Activated CD8-positive, alpha-beta memory T cell treated with anti-CD3 and anti-CD28 coated beads, Interleukin-2, amount 50 U/mL, for 48 hours (primary cell): ENCODE measurements at places on chromosomes 2 and 18.

DNA sequence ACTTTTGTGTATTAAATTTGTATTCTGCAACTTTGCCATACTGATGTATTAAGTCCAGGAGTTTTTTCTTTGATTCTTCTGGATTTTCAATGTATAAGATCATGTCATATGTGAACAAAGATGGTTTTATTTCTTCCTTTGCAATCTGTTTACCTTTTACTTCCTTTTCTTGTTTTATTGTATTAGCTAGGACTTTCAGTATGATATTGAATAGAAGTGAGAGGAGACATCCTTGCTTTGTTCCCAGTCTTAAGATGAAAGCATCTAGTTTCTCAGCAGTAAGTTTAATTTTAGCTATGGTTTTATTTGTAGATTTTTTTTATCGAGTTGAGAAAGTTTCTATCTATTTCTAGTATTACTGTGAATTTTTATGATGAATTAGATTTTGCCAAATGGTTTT, 25.5 kb downstream of the VRK2 start:
- no peak for DNase-seq

DNA sequence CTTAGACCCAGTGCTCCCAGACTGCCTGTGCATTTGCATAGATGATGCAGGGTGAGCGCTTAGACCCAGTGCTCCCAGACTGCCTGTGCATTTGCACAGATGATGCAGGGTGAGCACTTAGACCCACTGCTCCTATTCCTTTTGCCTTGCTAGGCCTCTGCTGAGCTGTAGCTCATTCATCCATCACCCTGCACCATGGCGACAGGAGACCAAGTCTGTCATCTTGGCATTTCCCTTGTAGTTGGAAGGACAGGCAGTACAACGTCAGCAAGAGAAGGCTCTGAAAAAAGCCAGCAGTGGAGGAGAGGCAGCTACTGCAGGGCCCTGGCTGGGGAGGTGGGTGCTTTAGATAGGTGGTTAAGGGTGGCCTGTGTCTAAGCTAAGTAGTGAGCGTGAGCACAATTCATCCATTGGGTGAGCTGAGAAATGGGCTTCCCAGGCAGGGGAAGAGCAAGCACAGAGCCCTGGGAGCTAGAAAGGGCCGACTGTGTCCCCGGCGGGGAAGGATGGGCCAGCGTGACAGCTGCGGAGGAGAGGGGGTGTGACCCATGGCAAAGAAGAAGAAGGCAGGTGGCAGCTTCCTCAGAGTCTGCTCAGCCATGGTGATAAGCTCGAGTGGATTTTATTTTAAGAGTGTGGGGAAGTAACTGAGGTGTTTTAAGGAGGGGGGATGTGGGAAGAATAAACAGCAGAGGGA, 108.8 kb downstream of the LPIN1 start:
- DNase-seq: no peak

GRCh38 chr18:44816050-44816449, 135.4 kb downstream of the SETBP1 start:
- no peak for DNase-seq

DNA sequence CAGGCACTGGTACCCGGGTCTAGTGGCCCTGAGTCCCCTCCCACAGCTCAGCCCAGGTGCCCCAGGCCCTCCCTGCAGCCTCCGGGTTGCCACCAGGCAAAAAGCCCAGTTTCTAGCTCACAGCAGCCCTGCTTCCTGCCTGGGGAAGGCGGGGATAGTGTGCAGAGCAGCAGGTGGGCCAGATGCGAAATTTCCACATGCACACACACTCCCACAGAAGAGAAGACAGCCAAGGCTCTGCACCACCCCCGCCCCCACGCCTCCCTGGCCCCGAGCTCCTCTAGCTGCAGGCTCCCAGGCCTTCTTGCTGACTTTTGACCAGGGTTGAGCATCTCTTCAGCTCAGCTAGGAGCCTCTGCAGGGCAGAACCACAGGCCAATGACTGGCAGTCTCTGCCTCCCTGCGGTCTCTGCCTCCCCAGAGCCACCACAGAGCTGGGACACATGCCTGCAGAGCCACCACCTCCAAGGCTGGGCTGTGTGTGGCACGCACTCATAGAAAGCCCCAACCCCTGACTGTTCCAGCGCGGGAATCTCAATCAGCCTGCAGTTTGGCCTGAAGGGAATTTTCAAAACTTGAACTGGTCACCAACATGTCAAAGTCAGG, 7.2 kb downstream of the SLC66A2 start:
- DNase-seq: peak; percentile 69

DNA sequence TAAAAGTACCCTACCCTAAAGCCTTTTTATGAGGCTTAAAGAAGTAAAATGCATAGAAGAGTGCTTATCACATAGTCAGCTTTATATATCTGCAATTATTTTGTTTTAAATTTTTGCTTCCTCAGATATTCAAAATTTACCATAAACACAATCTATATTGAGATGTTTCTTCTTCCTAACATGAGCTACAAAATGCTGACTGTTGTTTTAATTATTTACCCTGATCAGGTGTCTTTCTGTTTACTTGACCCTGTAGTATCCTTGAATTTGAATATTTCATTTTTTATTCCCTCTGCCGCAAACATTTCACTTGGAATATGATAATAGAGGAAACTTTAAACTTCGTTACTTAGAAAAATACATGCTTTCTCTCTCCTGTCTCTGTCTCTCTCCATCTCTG, 147.9 kb downstream of the TMX3 start:
- no peak for DNase-seq

DNA sequence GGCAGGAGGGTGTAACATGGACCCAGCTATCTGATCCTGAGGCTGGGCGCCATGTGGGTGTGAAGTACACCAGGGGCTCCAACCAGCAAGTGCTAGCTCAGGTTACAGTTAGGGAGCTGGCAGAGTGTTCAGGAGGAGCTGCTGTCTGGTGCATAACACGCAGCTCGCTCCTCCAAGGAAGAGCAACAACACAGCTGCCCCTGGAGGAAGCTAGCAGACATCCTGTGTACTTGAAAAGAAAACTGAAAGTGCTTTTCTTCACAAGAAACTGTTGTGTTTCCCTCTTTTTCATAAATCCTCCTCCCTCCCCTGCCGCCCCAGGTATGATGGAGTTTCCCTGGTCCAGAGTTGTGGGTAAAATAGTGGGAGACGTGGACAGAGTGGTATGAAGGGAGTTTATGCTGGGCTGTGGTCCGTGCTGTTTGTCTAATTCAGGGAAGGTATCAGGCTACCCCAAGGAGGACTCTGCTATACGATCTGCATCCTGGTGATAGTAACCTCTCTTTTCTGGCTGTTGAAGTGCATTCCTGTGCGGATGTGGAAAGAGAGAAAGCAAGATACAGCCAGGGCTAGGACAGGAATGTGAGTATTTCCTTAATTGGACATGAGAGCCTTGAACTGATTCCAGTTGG, 6.1 kb upstream of the LBH start:
- DNase-seq: peak; percentile 60

DNA sequence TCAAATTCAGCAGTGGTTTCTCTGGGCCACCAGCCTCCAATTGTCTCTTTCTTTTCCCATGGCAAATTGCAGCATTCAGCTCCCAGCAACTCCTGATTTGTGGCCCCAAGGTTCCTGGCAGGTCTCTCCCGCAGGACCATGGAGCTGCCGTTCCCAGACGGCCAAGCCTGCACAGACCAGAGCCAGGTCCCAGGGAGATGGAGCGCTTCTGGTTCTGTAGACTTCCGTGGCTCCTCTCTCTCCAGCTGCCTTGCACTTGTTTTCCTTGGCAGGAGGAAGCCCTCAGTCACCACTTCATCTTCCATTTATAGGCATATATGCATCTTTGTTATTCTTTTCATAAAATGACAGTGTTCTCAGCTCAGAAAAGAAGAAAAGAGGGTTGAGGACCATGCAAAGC, 21.7 kb downstream of the TNP1 start:
- no peak for DNase-seq

DNA sequence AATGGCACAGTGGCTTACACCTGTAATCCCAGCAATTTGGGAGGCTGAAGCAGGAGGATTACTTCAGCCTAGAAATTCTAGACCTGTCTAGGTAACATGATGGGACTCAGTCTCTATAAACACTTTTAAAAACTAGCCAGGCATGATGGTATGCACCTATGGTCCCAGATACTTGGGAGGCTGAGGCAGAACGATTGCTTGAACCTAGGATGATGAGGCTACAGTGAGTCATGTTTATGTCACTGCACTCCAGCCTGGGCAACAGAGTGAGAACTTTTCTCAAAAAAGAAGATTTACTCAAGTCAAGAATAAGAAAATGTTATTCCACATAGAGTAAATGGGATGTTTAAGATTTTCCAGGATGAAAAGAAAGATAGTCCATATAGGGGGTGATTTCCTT, 158.6 kb downstream of the HNMT start:
- no peak for DNase-seq
